ENCODE measurements at places on chromosomes 12 and 14.

GRCh38 chr14:68564826-68565759 is 227.8 kb downstream of the ZFP36L1 start:
- no peak for DNase-seq

DNA sequence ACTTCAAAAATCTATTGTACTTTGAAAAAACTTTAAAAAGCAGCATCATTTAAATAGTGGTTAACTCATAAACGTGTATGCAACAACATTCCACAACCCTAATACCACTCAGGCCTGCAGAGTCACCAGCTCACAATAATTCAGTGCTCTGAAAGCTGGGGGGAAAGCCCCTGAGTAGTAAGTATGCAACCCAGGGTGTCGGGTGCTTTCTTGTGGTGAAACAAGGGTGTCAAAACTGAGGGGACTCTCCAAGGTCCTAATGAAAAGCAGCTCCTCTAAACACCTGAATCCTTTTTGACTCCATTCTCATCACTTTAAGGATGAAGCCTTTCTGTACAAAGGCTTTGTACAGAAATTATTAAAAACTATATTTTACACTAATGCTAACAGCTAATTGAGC is 33.7 kb downstream of the FGFR1OP2 start:
- no peak for DNase-seq

DNA sequence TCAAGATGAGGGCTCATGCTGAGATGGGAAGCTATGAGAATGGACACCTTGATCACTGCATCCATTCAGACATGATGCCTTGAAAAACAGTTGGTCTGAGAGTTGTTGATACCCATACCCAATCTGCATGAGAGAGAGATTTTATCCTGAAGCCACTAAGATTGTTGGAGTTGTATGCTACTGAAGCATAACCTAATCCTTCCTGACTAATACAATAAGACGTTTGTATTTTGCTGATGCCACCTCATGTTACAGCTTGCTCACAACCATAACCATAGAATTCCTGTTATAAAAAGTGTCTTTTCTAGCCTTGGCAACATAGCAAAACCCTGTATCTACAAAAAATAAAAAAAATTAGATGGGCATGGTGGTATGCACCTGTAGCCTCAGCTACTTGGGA is 12.7 kb upstream of the SERPINA1 start:
- no peak for DNase-seq

DNA sequence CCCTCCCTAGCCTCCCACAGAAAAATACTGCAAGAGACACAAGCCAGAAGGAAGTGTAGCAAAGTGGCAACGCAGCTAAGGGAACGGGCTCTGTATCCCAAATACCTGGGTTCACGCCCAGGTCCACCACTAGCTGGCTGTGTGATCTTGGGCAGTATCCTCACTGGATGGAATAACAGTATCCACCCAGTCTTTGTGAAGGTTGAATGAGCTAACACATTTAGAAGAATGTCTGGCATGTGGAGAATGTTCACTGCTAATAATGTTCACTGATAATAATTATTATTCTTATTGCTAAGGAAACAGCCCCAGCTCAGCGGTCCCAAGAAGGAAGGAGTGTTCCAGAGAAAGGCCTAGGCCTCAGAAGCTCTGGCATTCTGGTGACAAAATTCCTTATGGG is 70.9 kb downstream of the VWF start:
- DNase-seq, result no peak

GRCh38 chr14:103905842-103906456 is 22.3 kb upstream of the TDRD9 start:
- DNase-seq, result no peak

DNA sequence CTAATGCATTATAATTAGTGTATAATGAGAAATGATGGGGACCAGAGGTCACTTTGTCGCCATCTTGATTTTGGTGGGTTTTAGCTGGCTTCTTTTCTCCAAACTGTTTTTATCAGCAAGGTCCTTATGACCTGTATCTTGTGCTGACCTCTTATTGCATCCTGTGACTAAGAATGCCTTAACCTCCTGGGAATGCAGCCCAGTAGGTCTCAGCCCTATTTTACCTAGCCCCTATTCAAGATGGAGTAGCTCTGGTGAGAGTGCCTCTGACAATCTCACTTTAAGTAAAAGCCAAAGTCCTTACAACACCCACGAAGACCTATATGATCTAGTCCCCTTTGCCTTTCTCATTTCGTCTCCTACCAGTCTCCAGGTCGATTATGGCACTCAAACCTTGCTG is 28.3 kb upstream of the STRAP start:
- no peak for DNase-seq

DNA sequence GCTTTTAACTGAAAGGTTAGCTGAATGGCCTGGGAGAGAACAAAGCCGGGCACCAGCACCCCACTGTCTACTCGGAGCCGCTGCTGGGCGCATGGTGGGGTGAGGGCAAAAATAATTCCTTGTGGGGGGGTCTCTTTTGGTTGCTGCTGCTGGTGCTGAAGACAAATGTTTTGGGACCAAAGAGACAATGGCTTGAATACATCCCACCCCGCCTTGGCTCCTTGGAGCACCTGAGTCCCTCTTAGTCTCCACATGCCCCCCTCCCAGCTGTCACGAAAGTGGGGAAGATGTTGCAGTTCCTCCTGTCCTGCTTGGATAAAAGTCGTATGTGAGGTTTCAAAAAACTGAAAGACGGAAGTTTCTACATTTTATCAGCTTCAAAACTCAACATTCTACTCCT is 85.0 kb downstream of the PIWIL1 start:
- no peak for DNase-seq

- no peak for DNase-seq
Observed at GRCh38 chr14:90671382-90672234, 144.6 kb downstream of the TTC7B start.

- DNase-seq, result no peak
Observed at GRCh38 chr14:94623422-94623809, 11.2 kb downstream of the SERPINA3 start.

DNA sequence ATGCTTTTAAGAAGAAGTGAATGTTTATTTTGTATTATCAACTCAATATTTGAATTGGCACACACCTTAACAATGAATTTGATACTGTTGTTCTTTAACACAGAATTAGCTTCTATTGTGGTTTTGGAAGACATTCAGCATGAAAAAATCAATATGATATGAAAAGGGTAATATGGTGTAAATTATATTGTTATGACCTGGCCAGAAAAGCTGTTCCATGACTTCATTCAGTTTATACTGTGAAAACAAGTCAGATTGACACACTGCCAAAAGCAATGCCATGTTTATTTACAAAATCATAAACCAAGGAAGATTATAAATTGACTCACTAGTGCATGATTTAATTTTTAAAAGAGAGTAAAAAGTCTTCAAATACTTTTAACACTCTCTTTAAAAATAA is 851.4 kb upstream of the SEL1L start:
- no peak for DNase-seq

DNA sequence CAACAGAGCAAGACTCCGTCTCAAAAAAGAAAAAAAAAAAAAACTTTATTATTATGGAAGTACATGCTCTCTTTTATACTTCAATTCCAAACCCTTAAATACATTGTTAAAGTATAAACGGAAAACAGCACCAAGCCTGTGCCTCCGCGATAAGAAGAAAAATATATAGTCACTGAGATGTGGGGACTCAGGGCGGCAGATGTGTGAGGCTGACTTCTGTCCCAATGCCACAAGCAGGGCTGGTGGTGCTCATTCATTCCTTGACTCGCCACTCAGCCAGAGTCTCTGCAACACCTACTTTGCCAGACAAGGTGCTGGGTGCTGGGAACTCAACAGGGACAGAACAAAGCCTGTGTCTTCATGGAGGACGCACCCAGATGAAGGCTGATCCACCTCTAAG is 13.8 kb downstream of the LGMN start:
- no peak for DNase-seq

DNA sequence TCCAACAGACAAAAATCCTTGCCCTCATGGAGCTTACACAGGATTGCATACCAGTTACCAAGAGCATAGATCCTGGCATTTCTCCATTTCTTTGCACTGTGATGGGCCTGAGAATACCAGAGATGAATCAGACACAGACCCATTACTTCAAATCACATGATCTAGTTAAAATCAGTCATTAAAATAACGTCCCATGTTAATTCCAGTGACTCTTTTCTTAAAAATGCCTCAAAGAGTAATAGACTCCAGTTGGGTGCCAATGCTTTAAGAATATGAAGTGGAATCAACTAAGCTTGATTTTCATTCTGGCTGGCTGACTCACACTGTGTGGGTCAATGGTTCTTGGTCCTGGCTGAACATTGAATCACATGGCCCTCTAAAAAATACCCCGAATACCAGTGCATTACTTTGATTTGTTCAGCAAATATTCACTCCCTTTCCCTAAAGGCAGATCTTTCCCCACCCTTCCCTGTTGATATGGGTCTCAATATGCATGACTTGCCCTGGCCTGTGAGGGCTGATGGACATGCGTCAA is 11.0 kb downstream of the ASB2 start:
- DNase-seq, result peak; percentile 59

GRCh38 chr14:100670017-100670752 is 56.5 kb upstream of the DLK1 start:
- no peak for DNase-seq

DNA sequence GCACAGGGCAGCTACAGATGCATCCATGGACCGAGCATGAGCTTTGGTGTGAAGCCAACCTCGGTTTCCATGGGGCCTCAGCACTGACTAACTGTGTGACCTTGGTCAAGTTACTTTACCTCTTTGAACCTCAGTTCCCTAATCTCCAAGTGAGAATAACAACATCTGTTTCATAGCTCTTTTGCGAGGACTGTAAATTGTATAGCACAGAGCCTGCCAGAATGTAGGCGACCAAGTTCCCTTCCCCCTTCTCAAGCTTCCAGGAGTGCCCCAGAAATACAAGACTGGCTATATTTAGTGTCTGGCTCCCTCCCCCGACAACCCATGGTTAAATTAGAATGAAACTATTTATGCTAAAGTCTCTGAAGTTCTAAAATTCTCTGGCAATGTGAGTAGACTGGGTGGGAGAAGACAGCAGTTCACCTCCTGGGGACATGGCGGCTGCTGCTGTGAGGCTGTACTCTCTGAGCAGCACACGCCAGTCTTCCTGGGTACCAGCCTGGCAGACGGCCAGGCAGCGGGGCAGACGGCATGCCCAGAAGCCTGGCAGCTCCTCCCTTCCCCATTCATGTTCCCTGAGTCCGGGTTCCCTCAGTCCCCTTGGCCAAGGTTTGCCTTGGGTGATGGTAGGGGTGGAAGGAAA is 22.0 kb upstream of the TMED10 start:
- DNase-seq, result no peak

DNA sequence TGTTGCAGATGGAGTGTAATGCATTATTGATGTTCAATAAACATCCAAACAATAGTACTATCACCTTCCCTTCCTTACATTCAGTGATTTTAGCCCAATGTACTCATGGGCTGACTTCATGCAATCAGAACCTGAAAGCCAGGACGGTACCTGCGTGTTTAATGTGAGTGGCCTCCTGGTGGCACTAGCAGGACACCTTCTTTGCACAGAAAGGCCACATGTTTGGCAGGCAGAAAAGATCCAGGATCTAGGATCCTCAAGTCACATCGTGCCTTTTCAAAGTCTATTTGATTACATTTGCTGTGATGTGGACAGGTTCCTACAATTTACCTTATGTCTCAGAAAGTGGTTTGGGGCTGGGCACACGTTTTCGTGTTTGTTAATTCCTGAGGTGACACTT is 82.9 kb downstream of the NEDD1 start:
- peak; percentile 25 for DNase-seq

DNA sequence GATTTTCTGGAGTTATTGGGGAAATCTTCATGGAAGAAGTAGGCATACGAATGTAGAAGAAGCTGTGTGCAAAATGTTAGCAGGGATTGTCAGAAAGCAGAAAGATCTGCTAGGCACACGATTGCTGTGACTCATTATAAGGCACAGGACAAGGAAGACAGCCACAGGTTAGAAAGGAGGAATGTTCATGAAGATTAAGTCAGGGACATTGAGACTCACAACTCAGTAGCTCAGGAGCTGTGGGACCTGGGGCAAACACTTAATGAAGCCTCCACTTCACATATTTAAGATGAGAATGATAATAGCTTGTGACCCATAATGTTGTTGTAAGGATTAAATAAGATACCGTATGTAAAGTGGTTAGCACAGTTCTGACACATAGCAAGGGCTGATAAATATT is 26.6 kb upstream of the RTRAF start:
- DNase-seq, result no peak

DNA sequence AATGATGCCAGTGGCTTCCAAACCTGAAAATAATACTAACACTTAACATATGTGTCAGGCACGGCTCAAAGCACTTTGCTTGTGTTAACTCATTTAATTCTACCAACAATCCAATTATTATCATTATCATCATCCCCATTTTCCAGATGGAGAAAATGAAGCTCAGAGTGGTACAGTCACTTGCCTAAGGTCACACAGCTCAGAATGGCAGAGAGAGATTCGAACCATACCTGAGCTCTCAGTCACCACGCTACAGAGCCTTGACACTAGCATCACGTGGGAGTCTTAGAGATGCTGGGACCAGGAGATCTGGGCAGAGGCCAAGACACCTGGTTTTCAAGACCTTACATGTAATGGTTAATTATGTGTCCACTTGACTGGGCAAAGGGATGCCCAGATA is 34.2 kb downstream of the DHX37 start:
- no peak for DNase-seq

GRCh38 chr14:95309261-95310051 is 10.3 kb downstream of the CLMN start:
- no peak for DNase-seq

GRCh38 chr12:32532951-32533350 is 133.6 kb downstream of the FGD4 start:
- DNase-seq, result no peak

- DNase-seq, result no peak
Observed at GRCh38 chr14:75806352-75806832, 145.3 kb downstream of the TTLL5 start.

- no peak for DNase-seq
Observed at GRCh38 chr12:47990351-47991105, 13.7 kb downstream of the COL2A1 start.

- no peak for DNase-seq
Observed at GRCh38 chr12:56118688-56119357, 757 bp downstream of the ZC3H10 start.

GRCh38 chr14:36834293-36834692 is 172.6 kb downstream of the PAX9 start:
- no peak for DNase-seq

DNA sequence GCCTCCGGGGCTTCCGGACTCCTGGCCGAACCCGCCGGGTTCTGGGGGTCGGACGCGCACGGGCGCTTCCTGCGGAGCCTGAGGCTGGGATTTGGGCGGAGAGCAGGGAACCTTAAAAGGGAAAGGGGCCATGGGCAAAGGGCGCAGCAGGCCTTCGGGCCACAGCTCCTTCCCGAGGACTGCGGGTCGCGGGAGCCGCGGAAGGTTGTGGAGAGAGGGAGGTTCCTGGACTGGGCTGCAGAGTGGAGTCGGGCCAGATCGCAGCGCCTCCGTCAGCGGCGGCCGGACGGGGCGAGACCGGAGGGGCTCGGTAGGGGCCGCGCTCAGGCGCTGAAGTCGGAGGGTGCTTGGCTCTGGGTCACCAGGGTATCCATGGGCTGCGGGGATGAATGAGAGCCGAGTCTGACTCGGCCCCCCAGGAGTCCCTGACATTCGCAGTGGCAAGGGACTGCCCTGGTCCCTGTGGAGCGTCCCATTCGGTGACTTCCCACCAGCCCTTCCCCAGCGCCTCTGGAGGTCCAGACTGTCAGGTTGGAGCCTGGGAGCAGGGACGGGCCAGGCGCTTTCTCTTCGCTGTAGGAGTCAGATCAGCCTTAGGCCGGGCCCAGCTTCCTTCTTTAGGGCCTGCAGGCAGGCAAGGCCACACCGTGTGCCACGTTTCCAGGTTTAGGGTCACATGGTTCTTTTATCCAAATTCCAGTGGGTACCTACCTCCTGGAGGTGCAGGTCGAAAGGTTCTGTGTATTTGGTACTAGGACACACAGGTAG is 938 bp upstream of the SLC25A29 start:
- DNase-seq, result no peak

GRCh38 chr12:4446335-4446734 is 720 bp upstream of the FGF6 start:
- no peak for DNase-seq
